ENCODE measurements at places on chromosomes 2 and 18.

DNA sequence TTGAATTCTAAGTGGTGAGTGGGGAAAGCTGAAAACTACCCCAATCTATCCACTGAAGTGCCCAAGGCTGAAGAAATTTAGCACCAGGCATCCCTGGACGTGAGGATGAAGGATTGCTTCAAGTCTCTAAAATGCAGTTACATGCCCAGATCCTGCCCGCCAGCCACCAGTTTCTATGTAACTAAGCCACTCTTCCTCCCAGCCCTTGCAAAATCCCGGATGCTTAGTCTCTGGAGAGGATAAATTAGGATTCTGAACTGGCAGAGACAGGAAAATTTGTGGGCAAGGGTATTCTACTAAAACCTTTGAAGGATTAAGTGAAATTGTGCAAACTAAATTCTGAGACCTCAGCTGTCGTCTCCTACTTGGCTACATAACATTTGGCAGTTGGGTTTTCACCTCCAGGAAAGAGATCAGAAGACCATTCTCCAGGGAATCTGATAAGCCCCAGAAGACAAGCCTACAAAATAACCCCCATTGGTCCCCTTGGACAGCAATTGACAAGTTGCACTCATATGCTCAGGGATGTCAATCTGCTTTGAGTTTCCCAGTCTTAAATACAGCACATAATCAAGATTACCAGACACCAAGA, 93.9 kb upstream of the CD226 start:
- DNase-seq, result no peak

- DNase-seq, result no peak
Observed at GRCh38 chr18:45255197-45255890, 359.9 kb upstream of the SLC14A2 start.

- no peak for DNase-seq
Observed at GRCh38 chr2:237449193-237449881, 35.4 kb upstream of the COL6A3 start.

DNA sequence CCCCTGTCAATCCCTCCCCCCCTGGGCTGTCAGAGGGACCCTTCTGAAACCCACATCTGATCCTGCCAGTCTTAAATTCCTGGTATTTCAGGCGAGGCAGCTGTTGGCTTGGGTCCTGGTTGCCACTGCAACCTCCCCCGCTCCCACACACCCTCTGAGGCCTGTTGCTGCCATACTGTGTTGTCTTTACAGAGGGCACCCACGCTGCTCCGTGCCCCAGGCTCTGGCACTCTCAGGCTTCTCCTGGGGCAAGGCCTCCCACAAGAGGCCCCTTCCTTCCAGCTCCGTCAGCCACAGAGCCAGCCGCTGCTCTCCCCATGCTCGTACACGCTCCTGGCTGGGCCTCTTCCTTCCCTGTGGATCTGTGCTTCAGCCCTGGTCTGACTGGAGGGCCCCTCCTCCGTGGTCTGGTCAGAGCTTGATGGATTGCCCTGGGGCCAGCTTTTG, 8.6 kb downstream of the CABLES1 start:
- no peak for DNase-seq

Measured in cardiac septum (tissue), 1 donor.